ENCODE measurements at places on chromosomes 13 and 19.

DNA sequence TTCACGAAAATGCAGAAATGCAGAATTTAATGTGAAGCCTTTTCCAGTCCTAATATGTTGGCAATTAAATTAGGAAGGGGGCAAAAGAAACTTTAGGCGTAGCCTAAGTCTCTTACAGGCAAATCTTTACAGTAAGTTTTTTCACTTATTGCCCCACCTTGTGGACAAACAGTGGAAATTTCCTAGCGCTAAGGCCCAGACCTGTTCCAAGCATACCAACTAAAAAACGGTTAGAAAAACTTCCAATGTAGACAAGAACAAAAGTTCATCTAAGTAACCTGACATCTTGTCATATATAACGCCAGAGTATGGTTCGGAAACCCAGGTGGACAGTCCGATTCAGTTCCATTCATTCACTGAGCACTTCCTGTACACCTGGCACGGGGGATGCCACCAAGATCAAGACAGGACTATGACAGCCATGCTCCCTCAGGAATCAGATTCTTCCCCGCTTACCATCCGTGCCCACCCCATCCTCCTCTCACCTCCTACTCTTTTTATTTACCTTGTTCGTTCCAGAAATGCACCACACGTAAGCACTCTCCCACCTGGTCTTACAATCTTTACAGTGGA lies 4.9 kb downstream of the ZAR1L start:
- no peak overlapping the region for H3K4me3 ChIP-seq
- H3K27ac ChIP-seq = no peak overlapping the region
- H3K4me1 ChIP-seq = peaks cover 2% of the 10 kb centered on the region
- no peaks in the 10 kb centered on the region for H3K27me3 ChIP-seq
- no peak for DNase-seq

DNA sequence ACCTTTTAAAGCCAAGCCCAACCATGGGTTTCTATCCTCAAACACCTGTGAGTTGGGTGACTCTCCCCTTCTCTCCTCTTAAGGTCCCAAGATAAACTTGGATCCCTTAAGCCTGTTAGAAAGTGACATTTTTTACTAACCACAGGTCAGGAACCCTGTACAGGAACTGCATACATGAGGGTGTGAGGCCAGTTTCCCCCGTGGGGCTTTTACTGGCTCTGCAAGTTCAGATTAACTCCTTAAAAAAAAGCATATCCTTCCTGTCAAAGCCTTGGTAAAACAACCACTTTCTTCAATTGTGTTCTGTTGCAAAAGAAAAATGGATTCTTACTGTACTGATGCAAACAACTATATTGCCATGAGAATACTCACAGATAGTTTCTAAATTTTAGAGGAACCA lies 2638.7 kb upstream of the PCDH20 start:
- no peak for DNase-seq
- H3K4me3 ChIP-seq = no peak overlapping the region
- H3K36me3 ChIP-seq = no peaks in the 10 kb centered on the region
- peaks cover 2% of the 10 kb centered on the region for H3K4me1 ChIP-seq
- H3K27me3 ChIP-seq = no peaks in the 10 kb centered on the region

DNA sequence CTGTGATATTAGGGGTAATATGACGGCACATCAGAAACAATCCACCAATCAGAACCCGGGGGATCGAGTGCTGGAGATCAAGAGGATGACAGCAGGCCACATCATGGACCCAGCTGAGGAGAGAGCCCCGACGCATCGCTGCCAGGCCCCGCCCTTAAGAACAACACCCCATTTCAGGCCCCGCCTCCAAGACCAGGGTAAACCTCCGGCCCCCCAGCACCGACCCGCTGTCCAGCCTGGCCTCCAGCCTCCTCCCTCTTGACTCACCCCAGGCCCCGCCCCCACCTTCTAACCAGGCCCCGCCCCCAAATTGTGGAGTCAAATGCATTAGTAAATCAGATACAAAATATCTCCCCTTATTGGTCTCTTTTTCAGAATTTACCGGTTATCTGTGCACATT lies 4.7 kb upstream of the ZNF611 start:
- H3K36me3 ChIP-seq = no peaks in the 10 kb centered on the region
- no peak for DNase-seq
- peaks cover 63% of the 10 kb centered on the region for H3K4me1 ChIP-seq
- no peaks in the 10 kb centered on the region for H3K27me3 ChIP-seq

DNA sequence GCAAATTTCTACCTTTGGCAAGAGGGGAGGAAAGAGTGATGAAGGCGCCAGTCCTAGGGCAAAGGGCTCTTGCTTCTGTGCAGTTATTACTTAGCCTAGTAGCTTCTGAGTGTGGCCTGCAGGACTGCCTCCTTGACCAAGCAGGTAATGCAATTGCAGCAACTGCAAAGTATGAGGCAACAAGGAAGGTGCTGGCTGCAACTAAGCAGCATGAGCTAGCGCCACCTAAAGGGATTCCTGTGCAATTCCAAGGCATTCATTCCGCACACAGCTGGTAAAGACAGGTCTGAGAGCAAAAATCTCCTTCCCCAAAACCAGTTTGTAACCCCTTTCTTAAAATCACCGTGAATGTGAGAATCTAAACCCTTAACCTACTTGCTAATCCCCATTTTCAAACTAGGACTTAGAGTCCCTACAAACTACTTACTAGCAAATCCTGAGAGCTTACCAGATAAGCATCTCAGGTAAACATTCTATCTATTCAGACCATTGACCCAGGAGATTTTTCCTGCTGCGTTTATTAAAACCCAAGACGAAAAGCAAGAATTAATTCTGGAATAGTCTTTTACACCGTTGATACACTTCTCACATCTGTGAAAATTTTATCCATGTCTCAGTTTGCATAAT lies 62.9 kb downstream of the DCT start:
- H3K36me3 ChIP-seq = peaks cover 2% of the 10 kb centered on the region
- peak; percentile 35 for DNase-seq
- no peaks in the 10 kb centered on the region for H3K27me3 ChIP-seq

DNA sequence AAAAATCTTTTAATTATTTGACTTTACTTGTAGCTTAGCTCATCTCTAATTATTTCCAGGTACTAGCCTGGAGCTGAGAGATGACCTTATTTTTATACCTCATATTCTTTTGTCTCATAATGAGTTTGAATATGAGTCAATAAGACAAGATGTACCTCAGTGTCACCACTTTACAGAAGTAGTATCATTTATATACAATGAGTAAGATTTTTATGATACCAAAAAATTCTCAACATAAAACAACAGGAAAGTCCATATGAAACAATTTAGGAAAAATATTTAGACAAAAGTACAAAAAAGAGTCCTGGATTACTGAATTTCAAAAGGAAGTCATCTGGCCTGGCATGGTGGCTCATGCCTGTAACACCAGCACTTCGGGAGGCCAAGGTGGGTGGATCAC lies 21.4 kb upstream of the USP12 start:
- H3K27me3 ChIP-seq = peaks cover 8% of the 10 kb centered on the region
- no peak for DNase-seq
- no peak overlapping the region for H3K27ac ChIP-seq
- no peak overlapping the region for H3K4me3 ChIP-seq

GRCh38 chr19:38869160-38869835 lies 8.8 kb downstream of the RINL start:
- DNase-seq = no peak
- H3K27ac ChIP-seq = peak overlapping the region; percentile 41
- no peaks in the 10 kb centered on the region for H3K36me3 ChIP-seq

- no peak overlapping the region for H3K27ac ChIP-seq
- no peak overlapping the region for H3K4me3 ChIP-seq
- DNase-seq = no peak
- peaks cover 1% of the 10 kb centered on the region for H3K36me3 ChIP-seq
- peaks cover 4% of the 10 kb centered on the region for H3K4me1 ChIP-seq
These were observed 5.4 kb upstream of the RBM42 start for GRCh38 chr19:35623327-35624010.

- H3K27ac ChIP-seq = no peak within 1 kb of the TSS
- H3K4me1 ChIP-seq = peaks cover 8% of the 10 kb centered on the region
- H3K36me3 ChIP-seq = no peaks in the 10 kb centered on the region
These were observed at the start of gene SERTM1 for GRCh38 chr13:36673838-36674326. Gene SERTM1 (plus strand): TSS chr13:36674020. CDS start chr13:36695079, 21,059 bp downstream.

Data from progenitor cell of endocrine pancreas (in vitro differentiated cells).